LNCaP clone FGC (cell line): ENCODE measurements at places on chromosomes 2 and 18.

GRCh38 chr2:195658541-195658890 lies 1.5 kb downstream of the SLC39A10 start:
- DNase-seq = peak; percentile 83

GRCh38 chr2:69279211-69279610 lies 107.8 kb downstream of the GFPT1 start:
- no peak for DNase-seq

DNA sequence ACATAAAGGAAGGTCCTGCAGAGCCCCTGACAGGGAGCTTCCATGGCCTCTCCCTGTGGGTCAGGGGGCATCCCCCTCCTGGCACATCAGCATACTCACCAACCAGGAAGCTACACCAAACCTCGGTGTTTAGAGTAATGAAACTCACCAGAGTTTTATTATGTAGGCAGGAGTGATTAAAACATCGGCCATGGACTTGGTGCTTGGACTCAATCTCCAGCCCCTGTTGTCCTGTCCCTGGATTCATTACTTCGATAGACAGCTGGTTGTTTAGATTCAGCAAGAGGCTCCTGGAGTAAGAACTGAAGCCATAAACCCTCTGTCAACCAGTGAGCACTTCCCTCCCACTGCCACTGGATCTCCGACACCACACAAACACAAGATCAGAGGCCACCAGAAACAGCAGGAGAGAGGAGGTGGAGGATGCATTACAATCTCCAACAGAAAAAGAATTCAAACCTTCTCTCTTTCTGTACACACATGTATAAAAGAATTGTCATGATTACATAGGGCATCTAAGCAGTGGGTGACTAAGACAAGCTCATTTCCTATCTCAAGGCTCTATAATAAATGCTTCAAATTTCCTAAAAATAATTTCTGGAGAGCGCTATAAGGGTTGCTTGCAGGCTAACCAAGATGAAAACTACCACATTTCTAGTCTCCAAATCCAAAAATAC lies 27.2 kb downstream of the TBC1D8 start:
- no peak for DNase-seq

DNA sequence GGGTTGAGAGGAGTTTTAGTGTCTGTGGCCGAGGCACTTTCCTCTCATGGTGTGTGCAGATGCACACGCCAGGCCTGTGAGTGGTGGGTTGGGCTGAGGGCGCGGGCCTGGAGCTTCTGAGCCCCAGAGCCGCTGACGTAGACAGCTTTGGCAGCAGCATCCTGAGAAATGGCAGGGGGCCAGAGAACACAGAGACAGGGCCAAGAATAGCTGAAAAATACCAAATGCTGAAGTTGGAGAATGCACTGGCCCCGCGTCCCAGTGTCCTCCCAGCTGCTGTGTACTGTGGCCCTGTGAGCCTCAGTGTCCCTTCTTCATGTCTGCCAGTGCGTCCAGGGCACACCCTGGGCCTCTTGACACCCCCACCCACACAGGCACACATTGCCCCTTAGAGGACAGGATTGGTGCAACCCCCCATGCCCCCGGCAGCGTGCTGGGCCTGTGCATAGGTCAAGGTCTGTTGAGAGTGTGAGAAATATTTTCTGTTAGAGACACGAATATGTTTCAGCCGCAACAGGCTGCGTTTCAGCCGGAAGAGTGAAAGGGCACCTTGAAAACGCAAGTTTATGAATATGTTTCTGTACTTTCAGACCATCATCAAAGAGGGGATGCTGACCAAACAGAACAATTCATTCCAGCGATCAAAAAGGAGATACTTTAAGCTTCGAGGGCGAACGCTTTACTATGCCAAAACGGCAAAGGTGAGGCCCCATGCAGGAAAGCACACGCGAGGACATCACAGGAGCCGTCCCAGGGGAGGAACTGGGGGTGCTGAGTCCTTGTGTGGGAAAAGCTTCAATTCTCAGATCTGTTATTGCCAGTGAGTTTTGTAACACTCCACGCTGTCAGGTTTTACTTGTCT lies 33.6 kb downstream of the DGKD start:
- peak; percentile 54 for DNase-seq

GRCh38 chr2:169363560-169364150 lies 1.3 kb upstream of the LRP2 start:
- no peak for DNase-seq

GRCh38 chr18:72866901-72867745 lies 664 bp downstream of the NETO1 start:
- DNase-seq = no peak

DNA sequence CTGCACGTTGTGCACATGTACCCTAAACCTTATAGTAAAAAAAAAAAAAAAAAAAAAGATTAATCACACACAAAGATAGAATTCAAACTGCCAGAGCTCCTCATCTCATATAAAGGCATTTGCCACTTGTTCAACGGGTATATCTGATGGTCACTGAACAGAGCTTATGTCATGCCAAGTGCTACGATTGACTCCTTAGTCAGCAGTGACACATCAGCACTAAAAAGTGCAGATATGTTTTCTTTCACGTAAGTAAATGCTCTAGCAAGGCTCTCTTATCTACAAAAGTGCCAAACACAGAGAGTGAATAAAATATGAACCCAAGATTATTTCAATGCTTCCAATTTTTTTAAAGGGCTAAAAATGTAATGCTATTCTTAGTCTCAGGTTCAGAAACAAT lies 1.1 kb downstream of the LMAN1 start:
- no peak for DNase-seq

GRCh38 chr2:227761740-227762476 lies 16.2 kb downstream of the SCYGR8 start:
- no peak for DNase-seq

- DNase-seq = no peak
Measured at GRCh38 chr2:174013315-174013751, 48.2 kb upstream of the SP3 start.

DNA sequence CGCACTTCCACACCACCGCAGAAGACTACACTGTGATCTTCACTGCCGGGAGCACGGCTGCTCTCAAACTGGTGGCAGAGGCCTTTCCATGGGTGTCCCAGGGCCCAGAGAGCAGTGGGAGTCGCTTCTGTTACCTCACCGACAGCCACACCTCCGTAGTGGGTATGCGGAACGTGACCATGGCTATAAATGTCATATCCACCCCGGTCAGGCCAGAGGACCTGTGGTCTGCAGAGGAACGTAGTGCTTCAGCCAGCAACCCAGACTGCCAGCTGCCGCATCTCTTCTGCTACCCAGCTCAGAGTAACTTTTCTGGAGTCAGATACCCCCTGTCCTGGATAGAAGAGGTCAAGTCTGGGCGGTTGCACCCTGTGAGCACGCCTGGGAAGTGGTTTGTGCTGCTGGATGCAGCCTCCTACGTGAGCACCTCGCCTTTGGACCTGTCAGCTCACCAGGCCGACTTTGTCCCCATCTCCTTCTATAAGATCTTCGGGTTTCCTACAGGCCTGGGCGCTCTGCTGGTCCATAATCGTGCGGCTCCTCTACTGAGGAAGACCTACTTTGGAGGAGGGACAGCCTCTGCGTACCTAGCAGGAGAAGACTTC lies 12.5 kb downstream of the MOCOS start:
- DNase-seq = no peak

- DNase-seq = no peak
Measured at GRCh38 chr18:79937103-79937860, 14.2 kb downstream of the SLC66A2 start.

- no peak for DNase-seq
Measured at GRCh38 chr2:190582736-190583506, 48.4 kb upstream of the NEMP2 start.

DNA sequence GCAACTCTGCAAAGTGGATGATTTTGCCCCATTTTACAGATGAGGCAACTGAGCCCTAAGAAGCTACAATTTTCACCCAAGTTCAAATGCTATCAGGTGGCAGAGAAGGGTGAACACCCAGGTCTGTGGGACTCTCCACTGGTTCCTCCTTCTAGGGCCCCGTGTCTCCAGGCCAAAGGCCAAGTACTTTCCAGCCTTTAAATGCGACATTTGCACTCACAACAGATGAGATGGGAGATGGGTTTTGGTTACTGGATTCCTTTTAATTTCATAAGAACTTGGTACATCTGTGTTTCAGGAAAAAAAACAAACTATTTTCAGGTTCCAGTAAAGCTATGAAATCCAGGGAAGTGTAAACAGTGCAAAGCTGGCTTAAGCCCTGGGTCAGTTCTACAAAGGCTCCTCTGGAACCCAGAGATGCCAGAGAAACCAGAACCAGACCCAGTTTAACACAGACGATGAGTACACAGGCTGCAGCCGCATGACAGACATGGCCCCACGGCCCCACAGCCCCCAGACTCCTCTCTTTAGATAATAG lies 361.7 kb downstream of the ANAPC1 start:
- DNase-seq = no peak

DNA sequence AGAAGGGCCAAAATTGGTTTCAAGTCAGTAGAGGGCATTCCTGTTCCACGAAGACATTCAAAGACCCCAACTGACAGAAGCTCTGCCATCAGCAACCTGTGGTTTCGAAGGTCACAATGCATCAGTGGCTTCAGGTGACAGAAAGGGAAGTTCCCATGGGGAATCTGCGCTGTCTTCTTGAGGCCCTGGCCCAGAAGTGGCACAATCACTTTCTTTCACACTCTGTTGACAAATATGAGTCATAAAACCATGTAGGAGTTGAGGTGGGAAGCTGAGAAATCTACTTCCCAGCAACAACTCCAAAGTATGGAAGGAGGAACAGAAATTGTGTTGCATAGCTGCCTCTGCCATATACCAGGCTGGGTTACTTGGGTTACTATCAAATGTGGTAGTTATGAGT lies 621.1 kb upstream of the FANCL start:
- no peak for DNase-seq

- DNase-seq = no peak
Measured at GRCh38 chr2:193276988-193277387, 1082.3 kb upstream of the TMEFF2 start.

DNA sequence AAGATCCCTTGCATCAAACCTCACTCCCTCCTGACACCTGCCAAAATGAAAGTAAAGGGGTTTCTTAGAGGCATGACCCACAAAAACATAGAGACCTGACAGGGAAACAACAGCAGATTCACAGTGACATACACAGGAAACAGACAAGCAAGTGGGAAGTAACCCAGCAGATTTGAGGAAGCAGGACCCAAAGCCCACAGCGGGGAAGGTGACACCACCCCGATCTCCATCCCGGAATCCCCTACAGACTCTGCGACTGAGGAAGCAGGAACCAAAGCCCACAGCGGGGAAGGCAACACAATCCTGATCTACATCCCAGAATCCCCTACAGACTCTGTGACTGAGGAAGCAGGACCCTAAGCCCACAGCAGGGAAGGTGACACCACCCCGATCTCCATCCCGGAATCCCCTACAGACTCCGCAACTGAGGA lies 21.6 kb downstream of the CIB4 start:
- DNase-seq = no peak

DNA sequence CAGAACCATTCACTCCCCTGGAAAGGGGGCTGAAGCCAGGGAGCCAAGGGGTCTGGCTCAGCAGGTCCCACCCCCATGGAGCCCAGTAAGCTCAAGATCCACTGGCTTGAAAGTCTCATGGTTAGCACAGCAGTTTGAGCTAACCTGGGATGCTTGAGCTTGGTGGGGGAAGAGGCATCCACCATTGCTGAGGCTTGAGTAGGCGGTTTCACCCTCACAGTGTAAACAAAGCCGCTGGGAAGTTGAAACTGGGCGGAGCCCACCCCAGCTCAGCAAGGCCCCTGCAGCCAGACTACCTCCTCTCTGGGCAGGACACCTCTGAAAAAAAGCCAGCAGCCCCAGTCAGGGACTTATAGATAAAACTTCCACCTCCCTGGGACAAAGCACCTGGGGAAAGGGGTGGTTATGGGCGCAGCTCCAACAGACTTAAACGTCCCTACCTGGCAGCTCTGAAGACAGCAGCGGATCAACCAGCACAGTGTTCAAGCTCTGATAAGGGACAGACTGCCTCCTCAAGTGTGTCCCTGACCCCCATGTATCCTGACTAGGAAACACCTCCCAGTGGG lies 14.7 kb upstream of the TTC32 start:
- no peak for DNase-seq
